ENCODE measurements at places on chromosomes 6 and 20. TPM values are rescaled to one million over a fixed set of nuclear protein-coding genes. Genes with fewer than 3 reads are reported as not detected.

DNA sequence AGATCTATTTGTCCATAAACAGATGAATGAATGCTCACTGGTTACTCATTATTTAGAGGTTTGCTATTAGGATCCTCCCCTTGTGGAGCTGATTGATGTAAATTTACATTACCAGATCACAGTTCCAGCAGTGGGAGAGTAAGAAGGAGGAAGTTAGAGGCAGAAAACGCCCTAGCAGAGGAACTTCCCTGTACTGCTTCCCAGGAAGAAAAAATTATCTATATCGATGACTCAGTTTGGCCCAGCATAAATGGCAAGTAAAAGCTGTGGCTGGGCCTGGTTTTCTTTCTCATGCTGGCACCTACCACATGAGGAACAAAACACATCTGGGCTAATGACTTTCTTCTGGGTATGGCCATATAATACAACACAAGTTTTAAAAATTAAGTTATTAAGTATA, 35.7 kb downstream of the DNAAF9 start:
- DNase-seq: no peak

GRCh38 chr20:25397821-25398220, 7.2 kb upstream of the ABHD12 start:
- no peak for DNase-seq

GRCh38 chr6:133623065-133623464, 265.8 kb upstream of the TCF21 start:
- DNase-seq: no peak

GRCh38 chr20:12715371-12715770, 293.4 kb upstream of the SPTLC3 start:
- DNase-seq: no peak

DNA sequence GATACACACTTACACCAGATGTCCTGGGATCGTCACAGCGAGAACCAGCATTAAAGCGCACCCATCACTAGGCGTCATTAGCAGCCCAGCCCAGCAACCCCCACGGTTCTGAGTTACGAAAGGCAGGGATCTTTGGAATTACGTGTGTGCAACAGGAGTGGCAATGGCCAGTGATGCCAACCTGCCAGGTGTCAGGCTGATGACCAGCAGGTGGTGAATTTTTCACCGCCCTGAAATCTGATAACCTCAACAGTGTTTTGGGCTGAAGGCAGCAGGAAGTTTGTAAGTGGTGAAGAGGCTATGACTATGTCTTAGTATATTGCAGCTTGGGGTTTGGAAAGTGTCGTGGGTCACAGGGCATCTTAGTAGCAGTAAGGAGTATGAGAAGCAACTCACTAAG, 166.1 kb downstream of the TMEM242 start:
- DNase-seq: no peak

GRCh38 chr6:79648328-79648727, 17.2 kb downstream of the SH3BGRL2 start:
- no peak for DNase-seq

DNA sequence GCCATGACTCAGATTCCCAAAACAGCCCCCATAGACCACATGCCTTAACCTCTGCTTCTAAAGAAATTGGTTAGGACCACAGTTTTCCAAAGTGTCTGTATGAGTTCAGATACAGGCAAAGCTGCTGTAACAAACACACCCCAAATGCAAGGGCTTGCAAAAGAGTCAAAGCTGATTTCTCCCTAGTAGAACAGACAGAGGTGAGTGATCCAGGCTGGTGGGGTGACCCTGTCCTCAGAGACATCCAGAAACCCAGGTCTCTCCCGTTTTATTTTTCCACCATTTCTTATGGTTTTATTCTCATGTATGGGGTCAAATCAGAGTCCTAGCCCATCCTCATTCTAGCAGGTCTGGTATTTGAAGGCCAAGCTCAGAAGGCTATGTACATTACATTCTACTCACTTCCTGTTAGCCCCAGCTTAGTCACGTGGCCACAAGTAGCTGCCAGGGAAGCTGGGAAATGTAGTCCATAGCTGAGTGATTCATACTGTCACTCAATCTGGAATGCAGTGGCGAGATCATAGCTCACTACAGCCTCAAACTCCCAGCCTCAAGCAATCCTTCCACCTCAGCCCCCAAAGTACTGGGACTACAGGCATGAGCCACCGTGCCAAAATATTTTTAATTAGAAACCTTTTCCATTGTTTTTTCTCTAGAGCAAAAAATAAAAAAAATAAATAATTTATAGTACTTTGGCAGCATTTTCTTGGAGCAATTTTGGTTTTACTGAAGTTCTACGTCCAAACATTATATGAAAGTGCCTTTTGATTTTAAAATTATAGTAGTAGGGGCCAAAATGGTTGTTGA, 175.2 kb downstream of the ZMYND8 start:
- peak; percentile 53 for DNase-seq

- DNase-seq: no peak
Observed at GRCh38 chr6:137776786-137777686, 90.0 kb upstream of the TNFAIP3 start.

- DNase-seq: no peak
Observed at GRCh38 chr6:138443979-138444378, 40.0 kb downstream of the HEBP2 start.

DNA sequence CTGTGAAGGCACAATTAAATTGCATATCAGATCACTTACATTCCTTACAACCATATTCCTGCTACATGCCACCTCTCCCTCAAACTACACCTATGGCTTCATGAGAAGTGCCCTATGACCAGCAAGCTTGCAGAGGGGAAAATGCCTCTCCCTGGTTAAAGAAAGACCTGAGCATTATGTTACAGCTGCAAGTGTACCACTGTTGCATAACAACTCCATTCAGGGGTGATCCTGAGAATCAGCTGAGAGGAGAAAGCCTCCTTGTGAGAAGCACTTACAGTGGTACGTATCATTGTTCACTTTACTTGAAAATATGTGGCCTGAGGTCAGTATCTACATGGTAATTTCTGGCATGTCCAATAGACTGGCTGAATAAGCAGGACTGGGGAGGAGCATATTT, 20.0 kb downstream of the PDSS2 start:
- no peak for DNase-seq

GRCh38 chr6:48611332-48611731, 500.3 kb upstream of the PTCHD4 start:
- DNase-seq: no peak

DNA sequence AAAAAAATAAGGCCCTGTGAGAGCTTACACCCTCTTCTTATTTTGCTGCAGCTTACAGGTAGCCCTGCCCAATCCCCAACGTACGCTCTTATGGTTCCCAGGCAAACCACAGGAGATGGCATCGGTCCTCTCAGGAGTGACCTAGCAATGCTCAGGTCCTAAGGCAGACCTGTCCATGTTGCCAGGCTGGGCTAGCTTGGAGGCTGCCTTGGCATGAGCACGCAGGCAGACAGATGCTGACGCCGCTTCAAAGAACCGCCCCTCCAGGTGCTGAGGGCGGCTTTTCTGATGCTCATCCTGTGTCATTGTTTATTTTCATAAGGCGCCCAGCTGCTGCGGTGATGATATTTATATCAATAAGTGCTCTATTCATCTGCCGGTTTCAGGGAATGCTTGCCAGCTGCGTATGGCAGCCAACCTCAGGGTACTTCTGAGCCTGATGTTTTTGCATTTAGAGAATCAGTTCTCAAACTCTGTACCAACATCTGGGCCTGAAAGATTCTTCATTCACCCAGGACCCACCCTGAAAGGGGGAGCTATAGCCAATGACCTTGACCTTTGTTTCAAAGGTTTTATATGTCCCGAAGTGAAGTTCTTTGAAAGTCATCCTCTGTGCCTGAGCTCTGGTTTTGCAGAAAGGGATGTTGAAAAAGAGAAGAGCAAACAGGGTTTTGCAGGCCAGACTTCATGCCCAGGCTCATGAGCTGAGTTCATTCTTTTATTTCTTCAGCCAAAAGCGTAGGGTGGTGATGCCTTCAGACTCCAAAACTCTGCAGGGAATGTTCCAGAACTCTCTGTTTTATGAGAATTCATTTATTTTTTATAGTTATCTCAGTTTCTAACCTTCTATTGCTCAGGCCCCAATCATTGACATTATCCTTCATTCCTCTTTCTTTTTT, 475.6 kb upstream of the CHD6 start:
- no peak for DNase-seq

DNA sequence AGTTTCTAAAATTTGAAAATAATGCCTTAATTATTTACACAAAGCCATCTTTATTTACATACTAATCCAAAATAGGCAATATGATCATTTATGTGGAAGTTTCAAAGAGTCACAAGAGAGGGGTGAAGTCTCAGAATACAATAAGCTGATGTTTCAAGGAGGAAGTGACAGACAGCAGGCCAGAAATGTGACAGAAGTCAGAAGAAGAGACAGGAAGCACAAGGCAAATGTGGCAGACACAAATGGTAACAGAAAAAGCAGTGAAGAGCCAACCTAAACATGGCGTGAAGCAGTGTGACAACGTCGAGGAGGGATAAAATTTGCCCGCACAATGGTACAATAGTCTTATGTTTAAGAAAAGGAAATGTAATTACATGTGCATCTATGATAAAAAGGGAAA, 59.8 kb downstream of the SHPRH start:
- no peak for DNase-seq

DNA sequence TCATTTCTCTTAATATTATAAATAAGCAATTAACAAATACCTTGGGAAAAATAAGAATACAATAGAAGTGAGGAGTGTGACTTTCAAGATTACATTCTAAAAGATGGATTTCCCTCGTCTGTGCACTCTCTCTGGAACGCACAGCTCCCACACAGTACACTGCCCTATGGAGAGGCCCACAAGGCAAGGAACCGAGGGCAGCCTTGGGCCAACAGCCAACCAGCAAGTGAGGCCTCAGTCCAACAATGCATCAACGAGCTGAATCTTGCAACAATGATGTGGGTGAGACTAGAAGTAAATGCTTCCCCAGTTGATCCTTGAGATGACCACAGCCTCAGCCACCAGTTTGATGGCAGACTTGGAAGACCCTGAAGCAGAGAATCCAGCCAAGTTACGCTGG, 34.5 kb upstream of the AVP start:
- DNase-seq: no peak

DNA sequence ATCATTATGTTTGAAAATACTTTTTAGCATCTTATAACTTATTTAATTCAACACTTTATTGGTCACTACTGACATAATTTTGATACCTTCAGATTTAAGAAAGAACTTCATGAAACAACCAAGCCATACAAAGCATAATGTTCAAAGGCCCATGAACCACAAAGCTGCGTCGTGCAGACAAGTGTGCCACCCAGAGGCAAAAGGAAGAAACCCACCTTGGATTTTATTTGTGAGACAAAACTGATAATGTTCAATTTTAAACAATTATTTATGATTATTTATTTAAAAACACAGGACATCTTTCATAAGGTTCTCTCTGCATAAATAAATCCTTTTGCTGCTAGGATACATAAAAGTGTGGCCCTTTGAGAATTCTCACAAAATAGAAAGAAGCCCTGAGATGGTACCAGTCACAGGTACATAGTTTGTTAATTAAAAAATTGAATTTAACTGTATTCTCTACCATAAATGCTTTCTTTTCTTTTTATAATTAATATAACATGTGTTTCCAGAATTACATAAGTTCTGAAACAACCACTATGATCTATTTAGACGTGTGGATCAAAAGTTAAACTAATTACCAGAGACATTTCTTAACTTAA, 143.7 kb downstream of the RALGAPA2 start:
- DNase-seq: no peak

DNA sequence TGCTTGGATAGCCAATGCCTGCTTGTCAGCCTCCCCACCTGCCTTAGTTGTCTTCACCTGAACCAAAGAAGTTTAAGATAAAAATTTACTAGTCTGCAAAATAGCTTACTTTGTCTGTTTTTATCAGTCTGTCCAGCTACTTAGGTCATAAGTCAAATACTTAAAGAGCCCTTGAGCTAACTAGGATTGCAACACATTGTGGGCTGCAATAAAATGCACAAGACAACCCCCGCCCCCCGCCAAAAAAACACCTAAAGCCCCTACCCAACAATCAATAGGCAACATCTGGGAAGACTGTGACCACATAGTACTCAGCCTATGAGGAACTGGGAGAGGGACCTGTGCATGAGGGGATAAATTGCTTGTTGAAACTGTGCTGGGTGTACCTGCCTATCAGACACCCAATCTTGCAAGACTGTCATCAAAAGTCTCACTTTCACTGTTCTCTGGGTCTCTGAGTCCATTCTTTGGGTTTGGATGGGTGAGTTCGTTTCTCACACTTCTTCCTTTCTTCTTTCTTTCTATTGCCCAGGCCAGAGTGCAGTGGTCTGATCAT, 27.3 kb upstream of the ABCC10 start:
- DNase-seq: no peak

DNA sequence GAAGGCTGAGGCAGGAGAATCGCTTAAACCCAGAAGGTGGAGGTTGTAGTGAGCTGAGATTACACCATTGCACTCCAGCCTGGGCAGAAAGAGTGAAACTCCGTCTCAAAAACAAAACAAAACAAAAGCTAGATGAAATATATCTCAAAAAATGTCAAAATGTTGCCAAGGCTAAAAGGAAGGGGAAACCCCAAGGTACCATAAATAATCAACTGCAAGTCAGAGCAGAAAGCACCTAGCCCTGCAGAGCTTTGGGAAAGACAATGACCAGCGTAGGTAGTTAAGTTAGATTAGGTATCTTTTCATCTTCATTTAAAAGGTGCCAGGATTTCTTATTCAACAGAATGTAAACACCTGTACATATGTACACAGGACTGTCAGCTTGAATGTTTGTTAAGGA, 33.0 kb downstream of the AKIRIN2 start:
- DNase-seq: no peak

The SCGN gene
- total RNA-seq: not detected

The SMPD2 gene
- 14.1 TPM for total RNA-seq

The CRISP3 gene
- 0.91 TPM for total RNA-seq

The ITPR3 gene
- total RNA-seq: 85.1 TPM

The CASS4 gene
- 11.3 TPM for total RNA-seq
